Stimulated activated CD4-positive, alpha-beta T cell treated with anti-CD3 and anti-CD28 coated beads, TNF-alpha, amount 100 ng/mL, for 1 hour (primary cell): ENCODE measurements at places on chromosomes 1 and 21.

GRCh38 chr1:158809256-158809655, 21.9 kb upstream of the MNDA start:
- DNase-seq = no peak

GRCh38 chr1:39647247-39647646, 7.8 kb upstream of the HEYL start:
- no peak for DNase-seq

- DNase-seq = no peak
Observed at GRCh38 chr1:152899027-152899426, 9.3 kb upstream of the IVL start.

- DNase-seq = no peak
Observed at GRCh38 chr1:5370311-5370710, 621.9 kb downstream of the NPHP4 start.

GRCh38 chr1:164725401-164725800, 166.4 kb downstream of the PBX1 start:
- no peak for DNase-seq

GRCh38 chr1:108149796-108150467, 50.2 kb downstream of the SLC25A24 start:
- DNase-seq = no peak

DNA sequence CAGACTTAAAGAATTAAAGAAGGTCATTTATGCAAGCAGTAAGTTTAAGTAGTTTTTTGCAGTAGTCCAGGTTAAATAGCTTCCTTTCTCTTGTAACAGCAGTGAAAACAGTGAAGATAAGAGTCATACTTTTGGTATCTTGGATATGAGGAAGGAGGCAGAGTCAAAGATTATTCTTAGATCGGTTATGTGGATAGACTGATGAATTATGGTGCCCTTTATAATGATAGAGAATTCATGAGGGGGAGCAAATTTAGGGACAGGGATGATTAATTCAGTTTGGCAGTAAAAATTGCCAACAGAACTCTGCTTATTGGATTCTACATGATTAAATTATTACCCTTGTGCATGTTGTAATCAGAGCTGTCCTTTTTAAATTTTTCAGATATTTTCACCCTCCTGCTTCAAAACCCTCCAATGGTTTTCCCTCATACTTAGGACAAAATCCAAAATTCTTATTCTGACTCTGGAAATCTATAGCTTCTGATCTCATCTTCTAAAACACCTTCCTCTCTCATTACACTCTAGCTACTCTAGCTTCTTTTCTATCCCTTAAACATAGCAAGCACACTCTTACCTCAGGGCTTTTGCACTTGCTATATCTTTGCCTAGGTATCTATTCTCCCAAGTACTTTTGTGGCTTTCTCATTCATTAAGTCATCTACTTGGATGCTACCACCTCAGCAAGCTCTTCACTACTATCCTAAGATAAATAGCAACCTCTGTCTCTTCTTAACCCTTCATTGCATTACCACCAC, 79.8 kb downstream of the PKN2 start:
- DNase-seq = no peak

DNA sequence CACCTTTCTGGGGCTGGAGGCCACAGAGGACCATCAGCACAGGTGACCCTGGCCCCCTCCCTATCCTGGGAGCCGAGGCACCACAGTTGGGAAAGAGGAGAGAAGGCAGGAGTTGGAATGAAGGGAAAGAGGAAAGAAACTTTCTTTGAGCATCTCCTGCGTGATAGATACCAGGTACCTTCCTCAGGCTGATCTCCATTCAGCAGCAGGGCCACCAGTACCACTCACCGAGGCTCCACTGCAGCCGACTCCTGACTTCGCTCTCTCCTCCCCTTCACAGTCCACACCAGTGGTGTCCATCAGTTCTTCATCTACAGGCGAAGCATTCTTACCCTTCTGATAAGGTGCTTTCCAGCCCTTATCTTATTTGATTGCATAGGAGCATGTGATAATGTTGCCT, 55.3 kb downstream of the LGR6 start:
- DNase-seq = no peak

GRCh38 chr1:156781585-156782186, 14.4 kb downstream of the PRCC start:
- DNase-seq = no peak

- peak; percentile 3 for DNase-seq
Observed at GRCh38 chr1:43763497-43763973, 56.2 kb downstream of the ST3GAL3 start.

- no peak for DNase-seq
Observed at GRCh38 chr1:208254862-208255261, 10.7 kb upstream of the PLXNA2 start.

DNA sequence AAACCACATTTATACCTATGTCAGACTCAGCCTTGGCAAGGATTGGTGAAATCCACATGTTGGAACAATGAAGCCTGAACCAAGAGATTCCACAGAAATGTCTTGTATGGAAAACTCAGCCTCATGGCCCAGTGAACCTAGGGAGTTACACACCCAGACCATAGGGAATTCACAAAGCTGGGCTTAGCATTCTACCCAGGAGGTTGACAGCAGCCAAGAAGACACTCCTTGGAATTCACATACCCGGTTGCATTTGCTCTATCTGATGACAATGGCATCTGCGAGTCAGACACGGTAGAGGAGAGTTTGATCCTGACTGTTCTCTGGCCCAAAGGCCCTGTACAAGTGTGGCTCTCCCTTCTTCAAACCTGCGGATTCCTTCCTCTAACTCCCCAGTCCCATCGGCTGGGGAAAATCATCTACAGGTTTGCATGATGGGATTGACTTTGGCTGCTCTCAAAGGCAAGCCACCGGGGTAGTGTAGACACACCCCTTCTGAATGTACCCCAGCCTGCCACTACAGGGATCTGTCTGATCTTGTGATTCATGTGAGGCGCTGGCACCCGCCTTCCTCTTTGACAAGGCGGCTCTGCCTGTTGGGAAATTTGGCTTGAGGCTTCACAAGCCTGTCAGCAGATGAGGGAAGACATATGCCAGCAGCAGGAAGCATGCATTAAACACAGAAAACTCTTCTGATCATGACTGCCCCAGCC, 297.3 kb upstream of the KAZN start:
- no peak for DNase-seq

- DNase-seq = no peak
Observed at GRCh38 chr1:99786751-99787501, 20.5 kb upstream of the FRRS1 start.

DNA sequence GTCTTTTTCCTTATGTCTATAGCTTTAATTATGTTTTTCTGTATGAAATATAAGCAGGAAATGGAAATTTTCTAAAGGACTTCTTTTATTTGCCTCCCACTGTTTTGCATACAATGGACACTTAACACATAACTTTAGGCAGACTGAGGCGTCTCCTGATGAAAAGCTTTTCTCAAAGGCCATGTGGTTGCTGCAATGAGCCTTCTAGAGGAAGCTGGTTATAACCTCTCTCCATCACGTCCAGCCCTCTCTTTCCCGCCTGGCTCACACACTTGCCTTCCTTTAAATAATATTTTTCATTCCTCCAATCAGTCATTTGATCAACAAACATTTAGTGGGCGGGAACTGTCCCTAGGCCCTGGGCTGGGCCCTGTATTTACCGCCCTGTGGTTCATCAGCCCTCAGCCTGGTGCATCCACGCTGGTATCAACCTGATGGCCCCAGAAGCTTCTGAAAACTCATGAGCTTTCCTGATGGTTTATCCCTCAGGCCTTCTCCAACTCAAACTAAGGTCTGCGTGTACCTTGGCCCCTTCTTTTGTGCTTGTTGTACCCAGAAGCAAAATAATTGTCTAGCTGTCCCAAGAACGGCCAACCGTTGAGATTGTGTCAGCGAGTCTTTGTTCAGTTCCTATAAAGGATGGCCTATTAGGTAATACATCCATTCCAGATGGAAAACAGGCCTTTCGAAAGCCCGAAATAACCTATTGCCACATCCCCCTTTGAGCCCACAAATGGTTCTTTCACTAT, 75.3 kb upstream of the LYST start:
- DNase-seq = no peak

- no peak for DNase-seq
Observed at GRCh38 chr1:117607471-117607870, 1.6 kb downstream of the TENT5C start.

DNA sequence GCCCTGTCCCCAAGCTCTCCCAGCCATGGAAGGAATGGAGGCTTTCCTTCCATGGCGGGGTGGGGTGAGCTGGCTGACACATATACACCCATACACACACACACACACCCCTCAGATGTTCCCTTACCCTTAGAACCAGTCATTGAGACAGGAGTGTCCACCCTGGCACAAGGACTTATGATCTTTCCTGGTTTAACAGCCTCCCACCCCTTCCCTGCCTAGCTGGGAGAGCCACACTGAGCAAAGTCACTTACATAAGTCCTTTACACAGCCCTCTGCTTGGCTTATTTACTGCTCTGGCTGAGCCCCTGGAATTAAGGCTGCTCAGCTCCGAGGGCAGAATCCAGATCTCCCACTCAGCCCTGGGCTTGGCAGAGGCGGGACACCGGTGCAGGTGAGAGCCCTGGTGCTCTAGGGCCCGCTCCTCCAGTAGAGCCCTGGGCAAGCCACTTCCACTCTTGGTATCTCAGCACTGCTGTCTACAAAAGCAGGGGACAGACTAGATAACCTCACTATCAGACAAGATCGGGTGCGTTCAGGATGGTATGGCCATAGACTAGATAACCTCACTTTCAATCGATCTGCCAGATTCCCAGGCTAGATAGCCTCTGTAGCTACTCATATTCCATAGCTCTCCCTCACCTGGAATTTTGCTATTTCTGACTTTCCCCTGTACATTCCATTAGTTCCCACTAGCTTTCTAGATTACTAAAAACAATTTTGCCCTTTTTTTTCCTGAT, 16.7 kb downstream of the SLC6A9 start:
- no peak for DNase-seq

DNA sequence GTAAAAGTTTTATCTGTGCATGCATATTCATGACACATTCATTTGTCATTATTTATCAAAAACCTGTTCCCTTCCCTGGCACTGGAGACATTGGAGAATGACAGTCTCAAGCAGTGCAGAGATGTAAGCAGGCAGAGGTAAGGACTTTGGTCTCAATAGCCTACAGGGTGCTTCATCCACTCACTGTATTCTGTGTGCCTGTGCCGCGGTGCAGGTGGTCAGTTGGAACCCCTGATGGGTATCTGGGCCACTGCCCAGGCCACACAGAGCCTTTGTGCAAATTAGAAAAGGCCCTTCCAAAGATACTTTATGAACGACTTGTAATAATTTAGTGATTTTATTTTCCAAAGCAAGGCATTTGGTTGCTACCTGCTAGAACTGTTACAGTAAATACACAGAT, 44.0 kb downstream of the CDC42 start:
- DNase-seq = no peak

DNA sequence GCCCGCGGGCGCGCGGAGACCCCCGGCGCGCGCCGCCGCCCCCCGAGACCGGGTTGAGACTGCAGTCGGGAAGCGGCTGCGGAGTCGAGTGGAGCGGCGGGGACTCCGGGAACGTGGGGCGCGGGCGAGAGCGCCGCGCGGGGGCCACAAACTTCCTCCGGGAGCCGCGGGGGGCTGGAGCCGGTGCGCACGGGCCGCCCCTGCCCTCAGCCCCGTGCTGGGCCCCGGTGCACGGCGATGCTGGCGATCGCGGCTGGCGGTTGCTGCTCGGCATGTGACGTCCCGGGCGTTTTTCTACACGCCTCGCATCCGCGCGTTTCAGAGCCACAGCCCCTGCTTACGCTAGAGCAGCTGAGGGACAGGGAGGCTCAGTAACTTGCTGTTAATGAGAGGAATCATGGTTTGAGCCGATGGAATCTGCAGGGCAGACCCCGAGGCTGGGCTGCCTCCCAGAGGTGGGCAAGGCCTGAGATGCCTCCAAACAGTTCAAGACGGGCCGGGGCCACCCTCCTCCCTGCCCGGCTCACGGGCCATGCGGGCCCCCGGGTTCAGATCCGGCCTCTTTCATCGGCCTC, 520 bp downstream of the TMEM201 start:
- DNase-seq = no peak

DNA sequence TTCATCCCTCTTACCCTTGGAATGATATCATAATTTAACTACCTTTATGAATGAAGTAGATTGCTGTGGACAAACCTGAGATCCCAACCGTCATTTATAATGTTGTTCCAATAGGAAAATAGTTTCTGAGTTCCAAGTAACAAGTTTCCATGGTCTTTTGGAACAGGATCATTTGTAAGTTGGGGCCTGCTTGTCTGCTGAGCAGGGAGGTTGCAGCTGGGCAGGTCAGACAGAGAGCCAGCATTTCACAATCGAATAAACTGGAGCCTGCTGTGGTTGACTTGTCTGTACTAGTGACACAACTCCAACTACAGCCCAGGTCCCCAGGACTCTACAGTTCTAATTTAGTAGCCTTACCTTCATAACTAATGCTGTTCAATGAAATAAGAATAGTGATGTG, 18.6 kb upstream of the RALGPS2 start:
- no peak for DNase-seq

- DNase-seq = no peak
Observed at GRCh38 chr1:99956755-99957154, 13.0 kb upstream of the SLC35A3 start.

DNA sequence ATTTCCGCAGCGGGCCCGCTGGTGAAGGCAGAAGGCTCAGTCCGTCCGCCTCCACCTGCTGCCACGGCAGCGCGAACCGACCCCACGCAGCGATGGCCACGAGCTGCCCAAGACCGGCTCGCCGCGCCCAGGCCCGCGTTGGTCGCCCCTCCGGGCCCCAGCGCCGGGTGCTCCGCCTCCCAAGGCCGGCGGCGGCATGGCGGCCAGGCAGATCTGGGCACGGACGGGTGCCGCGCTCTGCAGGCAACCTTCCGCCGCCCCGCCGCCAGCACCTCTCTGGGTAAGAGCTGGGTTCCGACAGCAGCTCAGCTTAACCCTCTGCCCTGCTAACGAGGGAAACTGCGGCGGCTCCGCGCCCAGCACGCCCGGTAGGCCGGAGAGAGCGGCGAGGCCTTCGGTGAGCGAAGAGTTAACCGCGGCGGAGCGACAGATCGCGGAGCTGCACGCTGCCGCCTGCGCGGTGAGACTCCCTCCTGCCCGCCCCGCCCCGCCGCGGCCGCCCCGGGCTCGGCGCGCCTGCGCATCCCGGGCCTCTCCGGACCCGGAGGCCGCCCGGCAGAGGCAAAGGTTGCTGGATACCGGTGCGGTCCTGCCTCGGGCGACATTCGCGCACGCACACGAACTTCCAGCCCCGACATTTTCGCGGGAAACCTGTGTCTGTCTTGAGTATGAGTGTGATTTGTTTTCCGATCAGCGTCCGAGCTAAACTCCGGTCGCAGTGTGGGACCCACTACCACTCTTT, at the start of gene C1orf53:
C1orf53 (plus strand) TSS at position 177 of the 742 bp plus-strand sequence; CDS start at position 197, 20 bp downstream.
- DNase-seq = peak; percentile 21

- DNase-seq = peak; percentile 27
Observed at GRCh38 chr1:110879758-110880606, 7.0 kb downstream of the CD53 start.

GRCh38 chr1:63319046-63320021, 3.0 kb upstream of the FOXD3 start:
- DNase-seq = no peak

- no peak for DNase-seq
Observed at GRCh38 chr1:110393691-110394492, 3.1 kb upstream of the SLC16A4 start.

DNA sequence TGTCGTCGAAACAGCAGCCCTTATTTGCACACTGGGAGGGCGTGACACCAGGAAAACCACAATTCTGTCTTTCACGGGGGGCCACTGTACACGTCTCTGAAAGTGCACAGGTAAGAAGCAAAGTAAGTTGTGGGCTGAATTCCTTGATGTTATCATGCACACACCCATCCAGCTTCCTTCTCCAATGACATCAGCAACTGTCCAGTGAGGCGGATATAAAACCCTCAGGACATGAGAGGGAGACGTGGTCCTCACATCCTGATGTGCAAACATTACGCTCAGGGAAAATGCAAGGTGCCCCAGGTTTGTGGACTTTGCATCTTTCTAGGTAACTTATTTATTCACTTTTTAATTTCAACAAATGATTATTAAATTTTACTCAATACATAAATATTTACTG, 3.0 kb downstream of the TFF1 start:
- DNase-seq = no peak
